ENCODE measurements at places on chromosomes 4 and X.

DNA sequence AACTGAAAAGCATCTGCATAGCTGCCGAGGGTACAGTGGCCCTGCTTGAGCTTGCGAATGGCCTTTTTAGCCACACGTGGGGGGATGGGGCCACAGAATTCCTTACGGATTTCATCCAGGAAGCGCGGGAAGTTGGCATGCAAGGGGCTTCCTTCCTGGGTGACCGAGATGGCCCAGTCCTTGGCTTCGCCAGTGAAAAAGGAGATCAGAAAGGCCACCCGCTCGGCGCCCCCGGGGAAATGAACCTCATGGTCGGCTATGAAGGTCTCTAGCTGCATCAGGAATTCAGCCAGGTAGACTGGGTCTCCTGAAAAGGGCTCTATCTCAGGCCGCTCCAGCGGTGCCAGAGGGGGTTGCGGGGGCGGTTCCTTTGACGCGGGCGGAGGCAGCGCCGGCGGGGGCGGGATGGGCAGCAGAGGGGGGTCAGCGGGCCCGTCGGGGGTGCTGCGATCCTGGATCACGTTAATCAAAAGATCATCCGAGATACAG, 909 bp downstream of the RTL5 start:
- no peak for DNase-seq

DNA sequence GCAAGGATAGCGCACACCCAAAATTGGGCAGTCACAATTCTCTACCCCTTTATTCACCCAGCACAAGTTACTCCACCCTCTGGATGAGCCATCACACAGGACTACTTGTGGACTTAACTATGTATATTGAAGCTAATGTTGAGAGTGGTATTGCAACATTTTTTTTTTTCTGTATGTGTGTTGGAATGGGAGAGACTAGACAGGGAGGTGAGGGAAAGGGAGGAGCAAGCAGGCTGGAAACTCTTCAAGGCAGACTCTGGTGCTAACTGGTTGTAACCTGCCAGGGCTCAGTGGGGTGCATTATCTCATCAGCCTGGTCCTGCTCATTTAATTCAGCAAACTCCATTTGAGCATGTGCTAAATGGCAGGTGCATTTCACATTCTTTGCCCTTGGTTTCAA, 18.4 kb upstream of the CWH43 start:
- no peak for DNase-seq

- DNase-seq, result no peak
These were observed 48.8 kb downstream of the IGFBP7 start for GRCh38 chr4:57061395-57061794.

DNA sequence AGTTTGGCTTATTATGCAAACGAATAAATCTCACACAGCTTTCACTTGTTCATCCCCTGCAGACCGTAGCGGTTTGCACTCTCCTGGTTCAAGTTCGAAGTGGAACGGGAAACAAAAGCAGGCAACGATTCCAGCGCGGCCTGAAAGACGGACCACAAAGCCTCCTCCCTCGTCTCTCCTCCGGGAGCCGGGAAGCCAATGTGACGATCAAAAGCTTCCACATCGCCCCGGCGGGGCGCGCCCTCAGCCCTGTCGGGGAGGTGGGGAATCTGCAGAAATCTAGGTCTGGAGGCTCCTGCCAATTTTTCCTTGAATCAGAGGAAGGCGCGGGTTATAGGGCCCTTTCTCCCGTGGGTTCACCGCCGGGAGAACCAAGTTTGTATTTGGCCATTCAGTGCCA, 16.9 kb upstream of the ZIC3 start:
- DNase-seq, result no peak

- no peak for DNase-seq
These were observed 50.8 kb upstream of the EDNRA start for GRCh38 chr4:147430111-147430510.

DNA sequence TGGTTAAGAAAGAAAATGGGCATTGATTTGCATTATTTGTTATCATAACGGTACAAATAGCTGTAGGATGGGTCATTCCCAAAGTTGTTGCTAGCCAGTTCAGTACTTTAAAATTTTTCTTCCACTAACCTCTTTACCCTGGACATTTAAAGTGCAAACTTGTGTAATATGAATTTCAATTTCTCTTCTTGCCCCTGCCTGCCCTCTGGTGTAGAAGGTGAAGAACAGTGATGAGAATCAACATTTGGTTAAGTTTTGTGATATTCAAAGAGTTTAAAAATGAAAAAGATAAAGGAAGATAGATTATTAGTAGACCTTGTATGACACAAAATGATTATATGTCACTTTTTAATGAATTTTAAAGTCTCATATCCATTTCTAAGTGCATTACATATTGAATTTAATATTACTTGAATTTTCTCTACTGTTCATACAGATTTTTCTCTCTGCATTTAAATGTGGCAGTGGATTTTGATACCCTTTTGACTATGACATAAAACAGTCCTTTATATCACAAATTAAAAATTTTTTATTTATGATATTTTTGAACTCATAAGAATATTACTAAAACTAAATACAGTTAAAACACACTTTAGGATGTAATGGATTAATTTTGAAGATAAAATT, 337.7 kb downstream of the BMPR1B start:
- no peak for DNase-seq
